AG04450 (cell line): ENCODE measurements at places on chromosomes 6 and 20. TPM values are rescaled to one million over a fixed set of nuclear protein-coding genes. Genes with fewer than 3 reads are reported as not detected.

GRCh38 chr6:145866456-145867396 lies 52.1 kb upstream of the FBXO30 start:
- no peak for DNase-seq

DNA sequence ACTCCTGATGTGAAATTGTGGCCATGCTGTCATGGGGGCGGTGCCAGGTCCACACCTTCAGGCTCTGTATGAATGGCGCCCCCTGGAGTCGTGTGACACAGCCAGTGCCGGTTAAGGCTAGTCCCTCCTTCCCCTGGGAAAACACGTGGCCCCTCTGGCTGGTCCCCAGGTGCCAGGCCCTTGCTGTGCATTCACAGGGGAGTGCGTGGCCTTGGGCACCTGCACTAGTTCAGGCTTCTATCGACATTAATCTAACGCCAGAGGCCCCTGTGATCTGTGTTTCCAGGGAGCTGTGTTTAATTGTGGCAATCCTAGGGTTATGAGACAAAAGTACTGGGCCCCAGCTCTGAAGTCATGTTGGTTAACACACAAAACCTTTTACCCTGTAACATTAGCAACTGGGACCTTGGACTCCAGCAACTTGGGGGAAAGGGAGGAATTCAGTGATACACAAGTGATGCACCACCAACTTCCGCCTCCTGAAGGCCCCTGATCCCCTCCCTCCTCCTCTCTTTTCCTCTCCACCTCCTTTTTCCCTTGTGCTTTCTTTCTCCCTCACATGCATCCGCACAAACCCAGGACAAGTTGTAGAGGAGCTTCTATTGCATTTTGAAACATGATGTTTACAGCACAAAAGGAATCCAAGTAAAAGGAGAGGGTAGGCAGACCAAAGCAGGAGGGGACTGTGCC lies 74.0 kb downstream of the SSR1 start:
- no peak for DNase-seq

GRCh38 chr20:10987651-10988383 lies 314.0 kb upstream of the JAG1 start:
- DNase-seq = no peak

- no peak for DNase-seq
These were observed 370.6 kb downstream of the SAMD5 start for GRCh38 chr6:147879031-147879580.

DNA sequence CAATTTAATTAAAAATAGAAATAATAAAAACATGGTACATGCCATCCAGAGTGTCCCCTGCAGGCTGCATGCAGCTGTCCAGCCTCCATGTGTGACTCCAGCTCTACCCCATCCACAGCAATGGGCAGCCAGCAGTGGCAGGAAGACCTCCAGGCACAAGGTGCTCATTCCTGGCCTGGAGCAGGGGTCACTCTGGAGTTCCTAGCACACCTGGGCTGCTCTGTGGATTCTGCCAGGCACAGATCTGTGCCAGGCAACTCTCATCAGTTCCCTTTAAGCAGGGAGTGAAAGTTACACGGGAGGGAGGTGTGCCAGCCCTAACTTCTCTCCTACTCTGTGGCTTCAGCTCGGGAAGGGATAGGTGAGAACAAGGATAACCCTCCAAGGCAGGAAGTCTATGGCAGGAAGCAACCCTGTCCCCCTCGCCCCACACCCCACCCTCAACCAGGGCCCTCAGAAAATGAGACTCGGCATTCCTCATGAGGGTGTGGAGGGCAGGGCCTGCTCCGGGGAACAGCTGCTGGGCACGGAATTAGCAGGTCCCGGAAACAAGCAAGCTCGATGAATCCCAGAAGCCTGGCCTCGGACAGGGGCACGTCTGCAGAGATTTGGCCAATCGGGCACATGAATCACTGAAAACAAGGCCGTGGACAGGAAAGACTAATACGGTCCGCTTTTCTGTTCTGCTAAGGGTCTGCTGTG lies 10.0 kb downstream of the JPH2 start:
- no peak for DNase-seq

DNA sequence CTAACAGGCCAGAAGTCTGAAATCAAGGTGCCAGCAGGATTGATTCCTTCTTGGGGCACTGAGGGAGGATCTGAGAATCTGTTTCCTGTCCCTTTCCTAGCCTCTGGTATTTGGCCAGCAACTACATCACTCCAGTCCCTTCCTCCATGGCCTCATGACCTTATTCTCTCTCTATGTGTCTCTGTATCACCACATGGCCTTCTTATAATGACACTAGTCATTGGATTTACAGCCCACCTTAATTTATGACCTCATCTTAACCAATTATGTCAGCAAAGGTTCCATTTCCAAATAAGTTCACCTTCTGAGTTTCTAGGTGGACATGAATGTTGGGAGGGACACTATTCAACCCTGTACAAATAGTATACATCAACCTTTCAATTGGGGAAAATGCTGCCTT lies 29.3 kb downstream of the SCML4 start:
- no peak for DNase-seq

DNA sequence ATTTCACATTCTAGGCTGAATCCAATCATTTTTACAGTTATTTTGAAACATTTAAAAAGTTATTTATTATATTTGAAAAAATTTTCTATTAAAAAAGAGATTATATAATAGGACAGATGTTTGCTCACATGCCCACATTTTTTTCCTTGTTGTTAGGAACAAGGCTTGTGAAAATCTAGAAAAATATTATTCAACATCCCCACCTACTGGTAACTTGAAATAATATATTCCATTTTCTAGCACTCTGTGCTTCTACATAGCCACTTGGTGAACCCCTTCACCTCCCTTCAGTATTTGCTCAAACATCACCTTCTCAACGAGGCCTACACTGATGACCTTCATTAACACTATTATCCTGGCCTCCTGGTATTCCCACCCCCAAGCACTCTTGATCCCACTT lies 18.3 kb upstream of the GPRC6A start:
- no peak for DNase-seq

- no peak for DNase-seq
These were observed 26.5 kb downstream of the PTPRK start for GRCh38 chr6:128493877-128494276.

GRCh38 chr6:83160167-83160566 lies 32.9 kb downstream of the PGM3 start:
- DNase-seq = no peak

DNA sequence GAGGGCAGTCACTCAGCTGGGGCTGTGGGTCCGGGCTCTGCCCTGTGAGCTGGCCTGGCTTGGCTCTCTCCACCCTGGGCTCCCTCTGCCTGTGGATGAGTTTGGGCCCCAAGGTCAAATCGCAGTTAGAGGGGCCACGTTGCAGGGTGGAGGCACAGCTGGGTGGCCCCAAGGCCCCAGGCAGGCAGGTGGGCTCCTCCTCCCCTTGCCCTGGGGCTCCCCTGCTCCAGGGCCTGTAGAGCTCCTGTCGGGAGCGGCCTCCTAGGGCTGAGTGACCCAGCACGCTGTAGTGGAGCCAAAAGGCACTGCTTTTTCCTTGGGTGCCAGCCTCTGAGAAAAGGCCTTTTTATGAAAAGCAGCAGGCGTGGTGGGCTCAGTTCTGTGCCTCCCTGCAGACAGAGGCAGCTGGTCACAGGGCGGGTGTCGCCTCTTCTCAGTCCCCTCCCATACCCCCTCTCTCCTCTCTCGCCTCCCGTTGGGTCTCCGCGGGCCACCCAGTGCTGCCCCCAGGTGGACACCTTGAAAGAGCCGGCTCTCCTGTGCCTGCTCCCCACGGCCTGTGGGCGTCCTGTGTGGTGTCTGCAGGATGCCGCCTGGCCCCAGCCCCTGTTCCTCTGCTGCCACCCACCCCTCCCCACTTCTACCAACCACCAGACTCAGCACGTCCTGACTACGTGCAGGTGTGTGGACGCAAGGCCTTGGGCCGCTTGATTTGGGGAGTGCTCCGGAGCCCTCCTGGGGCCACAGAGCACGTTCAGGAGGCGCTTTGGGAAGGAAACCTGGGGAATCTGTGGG lies 13.2 kb downstream of the SS18L1 start:
- DNase-seq = no peak

GRCh38 chr6:120384671-120385070 lies 949.6 kb downstream of the TBC1D32 start:
- DNase-seq = no peak

DNA sequence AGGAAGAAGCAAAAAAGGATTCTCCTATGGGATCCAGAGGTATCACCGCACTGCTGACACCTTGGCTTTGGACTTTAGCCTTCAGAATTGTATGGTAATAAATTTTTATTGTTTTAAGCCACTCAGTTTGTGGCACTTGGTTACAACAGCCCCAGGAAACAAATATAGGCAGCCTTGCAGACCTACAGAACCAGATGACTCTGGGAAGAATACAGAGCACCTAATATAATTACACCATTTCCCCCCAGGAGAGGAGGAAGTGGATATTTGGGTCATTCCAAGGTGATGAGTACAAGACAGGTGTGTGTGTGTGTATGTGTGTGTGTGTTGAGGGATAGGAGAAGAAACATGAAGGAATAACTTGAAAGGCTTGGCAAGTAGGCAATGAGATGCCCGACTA lies 84.2 kb upstream of the ENPP5 start:
- no peak for DNase-seq

DNA sequence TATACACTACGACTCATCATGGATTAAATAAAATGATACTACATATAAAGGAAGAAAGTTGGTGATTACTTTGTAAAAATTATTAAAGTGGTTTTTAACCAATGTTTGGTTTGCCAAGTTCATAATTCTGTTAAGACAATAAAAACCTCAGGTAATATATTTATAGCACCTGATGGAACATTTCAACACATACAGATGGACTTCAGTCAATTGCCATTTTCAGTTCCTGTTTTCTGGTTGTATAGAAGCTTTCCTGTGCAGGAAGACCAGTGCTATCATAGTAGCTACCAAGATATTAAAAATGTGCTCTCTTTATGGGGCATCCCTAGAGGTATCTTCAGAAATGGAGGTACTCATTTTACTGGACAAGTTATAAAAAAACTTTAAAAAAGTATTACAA lies 1686.4 kb downstream of the GRIK2 start:
- no peak for DNase-seq

DNA sequence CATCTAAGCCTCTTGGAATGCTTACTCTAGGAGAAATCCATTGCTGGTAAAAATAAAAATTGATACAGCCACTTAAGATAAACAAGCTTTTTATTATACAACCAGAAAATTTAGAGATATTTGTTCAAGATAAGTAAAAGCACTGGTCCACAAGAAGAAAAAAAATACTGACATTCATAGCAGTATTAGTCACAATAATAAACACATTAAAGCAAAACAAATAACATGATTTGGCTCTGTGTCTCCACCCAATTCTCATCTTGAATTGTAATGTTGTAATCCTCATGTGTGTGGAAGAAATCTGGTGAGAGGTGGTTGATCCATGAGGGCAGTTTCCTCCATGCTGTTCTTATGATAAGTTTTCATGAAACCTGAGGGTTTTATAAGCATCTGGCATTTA lies 1093.5 kb upstream of the ADGRB3 start:
- DNase-seq = no peak

- no peak for DNase-seq
These were observed 53.4 kb downstream of the EDN1 start for GRCh38 chr6:12343440-12344162.

GRCh38 chr6:53673162-53673727 lies 7.7 kb upstream of the KLHL31 start:
- peak; percentile 46 for DNase-seq

DNA sequence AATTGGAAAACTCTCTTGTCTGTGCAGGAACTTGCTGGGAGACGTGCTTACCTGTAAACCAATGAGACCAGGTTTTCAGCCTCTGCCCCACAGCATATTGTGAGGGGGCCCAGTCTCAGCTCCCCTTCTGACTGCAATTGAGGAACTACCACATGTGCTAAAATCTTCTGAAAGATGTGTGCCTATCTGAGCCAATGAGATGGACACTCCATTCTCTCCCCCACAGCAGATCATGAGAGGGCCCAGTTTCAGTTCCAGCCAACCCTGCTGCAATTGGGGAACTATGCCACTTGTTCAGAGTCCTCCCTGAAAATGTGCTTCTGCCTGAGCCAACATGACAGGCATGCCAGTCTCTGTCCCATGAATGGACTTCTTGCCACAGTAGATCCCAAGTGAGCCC lies 20.9 kb upstream of the PI3 start:
- DNase-seq = no peak

The PSMB9 gene
- 34.8 and 38.4 TPM in 2 replicates for polyA plus RNA-seq

The MYLK2 gene
- polyA plus RNA-seq = not detected in 2 replicates

The BPIFB2 gene
- not detected in 2 replicates for polyA plus RNA-seq

The SDCBP2 gene
- 2.0 and 2.1 TPM in 2 replicates for polyA plus RNA-seq

The SAMHD1 gene
- 19.4 and 25.2 TPM in 2 replicates for polyA plus RNA-seq

The WFDC10B gene
- polyA plus RNA-seq = 0.29 TPM in 1 of 2 replicates, not detected in the other

The C20orf141 gene
- polyA plus RNA-seq = not detected in 2 replicates

The DPPA5 gene
- polyA plus RNA-seq = not detected in 2 replicates

The CST4 gene
- not detected in 2 replicates for polyA plus RNA-seq
